ENCODE measurements at places on chromosomes 2 and 18. TPM values are rescaled to one million over a fixed set of nuclear protein-coding genes. Genes with fewer than 3 reads are reported as not detected.

Gene CHRND
- total RNA-seq, result not detected

- DNase-seq, result peak; percentile 67
Observed at GRCh38 chr18:22694954-22695353, 238.2 kb upstream of the RBBP8 start.

GRCh38 chr2:9954136-9954535 is 2.6 kb downstream of the GRHL1 start:
- no peak for DNase-seq

- no peak for DNase-seq
Observed at GRCh38 chr18:11850821-11851145, 430 bp upstream of the CHMP1B start.

DNA sequence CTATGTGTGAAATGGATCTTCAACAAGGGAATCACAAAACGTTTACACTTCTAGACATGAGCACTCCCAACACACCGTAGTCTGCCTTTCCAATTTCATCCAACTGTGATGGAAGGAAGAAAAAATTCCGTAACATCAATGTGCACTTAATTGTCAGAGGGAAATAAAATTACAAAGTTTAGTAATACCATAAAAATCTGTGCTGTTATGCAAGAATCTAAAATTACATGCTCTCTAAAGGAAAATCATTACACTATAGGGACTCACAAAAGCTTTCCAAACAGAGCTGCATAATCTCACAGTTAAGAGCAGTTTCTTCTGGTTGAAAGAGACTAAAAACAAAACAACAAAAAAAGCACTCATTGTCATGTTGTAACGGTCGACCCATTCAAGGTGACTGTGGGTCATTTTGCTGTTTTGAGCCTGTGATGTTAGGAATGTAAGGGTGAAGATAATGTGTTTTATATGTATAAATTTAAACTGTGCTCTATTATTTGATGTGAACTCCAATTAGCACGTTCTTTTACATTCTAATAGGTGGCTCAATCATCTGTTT is 698.0 kb downstream of the TDRD15 start:
- no peak for DNase-seq

Gene ELOA2
- total RNA-seq, result not detected

DNA sequence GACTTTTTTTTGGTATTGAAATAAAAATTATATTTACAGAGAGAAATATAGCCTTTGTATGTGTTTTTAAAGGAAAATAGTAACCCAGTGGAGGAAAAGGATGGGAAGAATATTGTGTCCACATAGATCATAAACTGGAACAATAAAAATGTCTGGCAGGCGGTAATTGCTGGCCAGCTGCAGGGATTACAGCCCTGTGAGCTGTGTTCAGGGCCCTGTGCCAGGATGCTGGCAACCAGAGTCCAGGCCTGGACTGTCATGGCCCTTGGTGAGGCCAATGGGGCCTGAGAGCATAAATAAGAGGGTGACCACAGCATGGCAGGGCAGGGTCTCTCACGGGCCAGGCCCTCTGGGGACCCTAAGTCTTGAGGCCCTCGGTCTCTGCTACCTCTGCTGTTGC is 171.2 kb downstream of the ACOXL start:
- no peak for DNase-seq

DNA sequence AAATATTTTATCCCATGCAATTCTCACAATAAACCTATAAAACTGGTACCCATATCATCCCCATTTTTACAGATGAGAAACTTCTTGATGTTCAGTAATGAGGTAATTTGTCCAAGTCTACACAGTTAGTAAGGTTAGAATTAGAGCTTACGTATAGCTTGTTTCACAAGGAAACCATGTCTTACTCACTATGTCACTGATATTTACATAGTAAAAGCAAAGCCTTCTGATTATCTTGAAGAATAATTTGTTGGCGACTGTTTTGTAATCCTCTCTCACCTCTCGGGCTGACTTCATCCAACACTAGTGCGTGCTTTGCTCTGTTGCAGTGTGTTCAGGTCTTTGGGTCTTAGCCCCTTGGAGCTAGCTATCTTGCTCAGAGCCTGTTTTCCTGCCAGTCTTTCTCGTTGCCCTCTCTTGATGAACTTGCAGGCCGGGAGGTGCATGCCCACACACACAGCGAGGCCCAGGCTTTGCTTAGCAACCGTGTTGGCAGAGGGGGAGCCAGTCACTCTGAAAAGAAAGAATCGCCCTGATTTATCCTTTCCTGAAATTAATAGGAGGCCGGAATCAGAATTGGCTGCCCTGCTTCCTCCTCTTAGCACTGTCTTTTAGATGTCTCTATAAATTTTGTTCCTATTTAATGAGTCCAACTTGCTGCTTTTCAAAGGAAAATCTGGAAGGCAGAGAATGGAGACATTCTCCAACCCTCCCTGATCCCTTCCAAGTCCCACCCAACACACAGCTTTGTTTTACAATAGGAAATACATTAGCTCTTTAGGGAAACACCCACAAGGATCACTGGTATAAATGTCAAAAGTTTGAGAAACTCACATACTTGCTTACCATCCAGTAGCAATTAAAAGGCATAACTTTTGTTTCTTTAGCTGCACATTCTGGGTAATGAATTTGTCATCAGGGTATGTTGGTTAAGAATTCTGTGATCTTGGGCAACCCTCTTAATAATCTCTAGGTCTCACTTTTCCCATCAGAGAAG is 97.6 kb upstream of the SEC11C start:
- DNase-seq, result no peak

DNA sequence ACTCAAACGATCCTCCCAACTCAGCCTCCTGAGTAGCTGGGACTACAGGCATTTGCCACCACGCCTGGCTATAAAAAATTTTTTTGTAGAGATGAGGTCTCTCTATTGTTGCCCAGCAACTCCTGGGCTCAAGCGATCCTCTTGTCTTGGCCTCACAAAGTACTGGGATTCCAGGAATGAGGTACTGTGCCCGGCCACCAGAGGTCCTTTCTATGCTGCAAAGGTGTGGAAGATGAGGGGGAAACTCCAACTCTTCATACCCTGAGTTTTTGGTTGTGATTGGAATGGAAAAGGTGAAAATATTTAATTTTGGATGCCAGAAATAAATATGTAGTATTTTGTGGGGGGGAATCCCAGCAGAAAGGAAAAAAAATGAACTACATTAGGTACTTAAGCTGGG is 36.0 kb downstream of the MRPL33 start:
- DNase-seq, result no peak

Gene RIT2
- not detected for total RNA-seq

GRCh38 chr18:14117606-14118005 is 14.6 kb downstream of the ZNF519 start:
- no peak for DNase-seq

GRCh38 chr2:102848366-102848839 is 86.6 kb downstream of the TMEM182 start:
- peak; percentile 93 for DNase-seq

- DNase-seq, result no peak
Observed at GRCh38 chr2:105749583-105750400, 5.1 kb downstream of the NCK2 start.

- DNase-seq, result peak; percentile 3
Observed at GRCh38 chr2:49113046-49113445, 41.3 kb downstream of the FSHR start.

DNA sequence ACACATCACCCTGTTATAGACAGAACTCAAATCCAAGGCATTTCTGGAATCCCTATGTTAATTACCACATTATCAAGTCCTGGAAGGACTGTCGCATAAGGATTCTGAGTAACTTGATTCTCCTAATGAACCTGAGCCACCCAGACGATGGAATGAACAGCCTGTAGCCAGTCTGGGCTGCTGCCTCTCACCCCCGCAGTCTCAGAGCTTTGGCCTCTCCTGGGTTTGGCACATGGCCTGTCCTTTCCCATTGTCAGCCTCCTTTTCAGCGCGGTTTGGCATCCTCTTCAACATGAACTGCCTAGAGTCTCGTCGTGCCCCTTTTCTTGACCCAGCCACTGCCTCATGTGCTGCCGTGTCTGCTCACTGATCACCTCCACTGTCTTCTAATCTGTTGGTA is 147.6 kb downstream of the SLC8A1 start:
- DNase-seq, result peak; percentile 64

DNA sequence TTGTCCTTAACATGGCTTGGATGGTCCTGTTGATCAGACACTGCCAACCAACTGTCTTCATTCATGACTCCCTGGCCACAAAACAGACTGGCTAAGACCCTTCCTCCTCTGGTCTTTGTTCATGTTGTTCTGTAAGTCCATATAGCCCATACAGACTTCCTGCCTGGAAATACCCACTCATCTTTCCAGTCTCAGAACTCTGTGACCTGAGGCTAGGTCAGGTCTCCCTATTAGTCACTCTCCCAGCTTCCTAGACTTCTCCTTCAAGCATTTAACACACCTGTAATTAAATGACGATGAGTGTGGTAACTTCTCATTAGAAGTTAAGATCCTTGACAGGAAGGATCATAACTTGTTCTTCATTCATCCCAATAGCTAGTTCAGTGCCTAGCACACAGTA is 56.3 kb downstream of the CCDC93 start:
- no peak for DNase-seq

DNA sequence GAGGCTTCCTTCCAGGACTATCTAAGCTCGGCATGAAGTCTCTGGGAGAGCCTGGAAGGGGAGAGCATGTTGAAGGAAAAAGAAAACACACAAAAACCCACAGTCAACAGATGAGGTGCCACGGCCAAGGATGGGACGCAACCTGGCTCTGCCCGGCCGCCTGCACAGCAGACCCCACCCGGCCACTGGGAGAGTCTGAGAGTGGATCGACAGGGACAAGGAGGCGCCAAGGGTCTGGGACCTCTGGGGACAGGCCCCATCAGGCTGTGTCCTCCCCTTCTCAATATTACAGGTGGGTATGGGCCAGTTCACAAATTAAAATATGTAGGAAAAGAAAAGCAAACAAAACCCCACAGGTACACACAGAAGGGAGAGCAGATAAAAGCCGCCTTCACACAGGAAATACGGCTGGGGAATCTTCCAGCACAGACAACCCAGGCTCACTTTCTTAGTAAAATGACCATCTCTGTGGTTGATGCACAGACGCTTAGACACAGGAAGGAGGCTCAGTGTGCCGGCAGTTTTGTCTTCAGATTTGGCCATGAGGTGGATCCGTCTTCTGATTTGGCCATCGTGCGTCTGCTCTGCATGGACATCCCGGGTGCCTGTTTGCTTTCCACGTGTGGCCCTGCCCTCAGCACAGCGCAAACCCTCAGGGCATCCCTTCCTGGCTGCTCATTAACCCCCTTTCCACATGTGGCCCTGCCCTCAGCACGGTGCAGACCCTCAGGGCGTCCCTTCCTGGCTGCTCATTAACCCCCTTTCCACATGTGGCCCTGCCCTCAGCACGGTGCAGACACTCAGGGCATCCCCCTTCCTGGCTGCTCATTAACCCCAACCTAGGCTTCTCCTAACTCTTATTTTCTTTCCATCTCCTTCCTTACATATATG is 138.4 kb downstream of the EIPR1 start:
- DNase-seq, result no peak

DNA sequence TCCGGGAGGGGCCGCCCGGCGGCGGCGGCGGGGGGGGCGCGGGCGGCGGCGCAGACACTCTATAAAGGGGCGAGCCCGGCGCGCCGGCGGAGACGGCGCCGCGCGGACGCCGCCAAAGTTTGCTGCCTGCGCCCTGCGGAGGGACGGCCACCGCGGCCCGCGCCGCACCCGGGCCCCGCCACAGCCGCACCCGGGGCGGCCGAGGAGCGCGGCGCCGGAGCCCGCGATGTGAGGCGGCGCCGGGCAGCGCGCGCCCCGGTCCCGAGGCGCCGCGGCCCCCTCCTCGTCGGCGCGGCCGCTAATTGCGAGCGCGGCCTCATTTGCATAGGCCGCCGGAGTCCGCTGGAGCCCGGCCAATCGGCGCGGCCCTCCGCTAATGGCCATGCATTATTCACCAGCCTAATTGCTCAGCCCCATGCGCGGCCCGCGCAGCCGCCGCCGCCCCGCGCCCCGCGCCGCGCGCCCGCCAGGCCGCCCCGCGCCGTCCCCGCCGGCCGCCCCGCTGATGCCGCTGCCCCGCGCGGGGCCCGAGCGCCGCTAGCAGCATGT is at the start of gene SALL3:
Gene SALL3 (plus strand): TSS at position 89 of the 549 bp plus-strand sequence. CDS start 457 bp downstream, at position 546.
- DNase-seq, result no peak

DNA sequence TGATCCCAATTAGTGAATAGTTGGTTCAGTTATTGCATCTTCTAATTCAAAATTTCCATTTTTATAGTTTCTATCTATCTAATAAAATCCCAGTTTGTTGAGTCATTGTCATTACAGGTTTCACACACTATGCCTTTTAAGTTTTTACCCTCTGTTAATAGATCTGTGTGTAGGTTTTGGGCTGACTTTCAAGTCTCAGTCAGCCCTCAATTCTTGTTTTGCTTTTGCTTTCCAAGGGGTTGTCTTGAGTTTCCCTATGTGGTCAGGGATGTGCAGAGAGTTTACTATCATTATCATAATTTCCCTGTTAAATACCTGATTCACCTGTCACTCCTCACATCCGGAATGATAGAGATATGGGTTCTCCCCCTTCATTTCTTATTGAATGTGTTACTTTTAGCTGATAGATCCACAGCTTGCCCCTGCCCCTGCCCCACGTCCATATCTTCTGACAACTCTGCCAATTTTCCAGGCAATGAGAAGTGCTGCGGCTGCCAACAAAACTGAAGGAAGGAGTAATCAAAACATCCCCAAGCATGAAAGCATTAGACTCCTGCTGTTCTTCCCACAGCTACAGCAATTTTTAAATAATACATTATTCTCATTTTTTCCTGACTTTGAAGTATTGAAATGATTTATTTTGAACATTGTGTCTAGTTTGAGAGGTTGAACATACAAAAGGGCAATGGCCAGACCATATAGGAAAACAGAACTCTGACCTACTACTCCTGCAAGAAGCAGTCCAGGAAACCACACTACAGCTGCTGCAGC is 1064.8 kb downstream of the SUCLG1 start:
- no peak for DNase-seq

DNA sequence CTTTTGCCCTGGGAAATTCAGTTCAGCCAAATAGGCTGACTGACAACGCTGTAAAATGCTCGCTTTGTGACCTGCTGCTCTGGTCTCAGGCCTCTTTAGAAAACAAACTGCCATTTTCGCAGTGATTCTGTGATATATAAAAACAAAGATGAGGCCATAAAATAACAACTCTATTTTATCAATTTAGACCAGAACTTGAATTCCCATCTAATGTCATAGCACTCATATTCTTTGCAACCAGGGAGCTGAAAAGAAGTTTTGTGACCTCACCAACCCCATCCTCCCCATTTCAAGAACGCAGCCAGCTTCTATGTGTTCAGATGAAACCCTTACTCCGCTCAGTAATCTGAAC is 40.3 kb downstream of the TCF4 start:
- DNase-seq, result no peak

DNA sequence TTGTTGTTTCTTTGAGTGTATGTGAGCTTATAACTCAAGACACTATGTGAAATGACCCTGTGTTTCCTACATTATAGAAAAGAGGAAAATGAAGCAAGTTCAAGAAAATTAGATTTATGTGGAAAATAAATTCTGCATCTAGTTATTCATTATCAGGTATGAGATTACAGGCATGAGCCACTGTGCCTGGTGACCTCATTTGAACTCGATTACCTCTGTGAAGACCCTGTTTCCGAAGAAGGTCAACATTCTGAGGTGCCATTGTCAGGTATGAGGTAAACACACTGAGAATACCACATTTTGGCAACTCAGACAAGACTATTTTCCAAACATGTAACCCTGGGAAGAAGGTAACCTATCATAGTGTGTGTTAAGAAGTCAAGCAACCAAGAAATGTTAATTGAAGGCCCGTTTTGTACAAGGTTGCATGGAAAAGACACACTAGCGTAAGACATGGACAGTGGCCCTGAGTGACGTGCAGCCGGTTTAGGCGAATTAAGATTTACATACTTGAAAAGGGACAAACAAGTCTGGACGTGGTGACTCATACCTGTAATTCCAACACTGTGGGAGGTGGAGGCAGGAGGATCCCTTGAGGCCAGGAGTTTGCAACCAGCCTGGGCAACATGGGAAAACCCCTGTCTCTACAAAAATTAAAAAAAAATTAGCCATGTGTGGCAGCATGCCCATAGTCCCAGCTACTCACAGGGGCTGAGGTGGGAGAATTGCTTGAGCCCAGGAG is 186.6 kb downstream of the NEDD4L start:
- DNase-seq, result no peak

Measured in Right ventricle myocardium inferior (tissue), 1 donor.